ENCODE measurements at places on chromosomes 5 and 9. TPM values are rescaled to one million over a fixed set of nuclear protein-coding genes. Genes with fewer than 3 reads are reported as not detected.

Gene PCDHB2
- total RNA-seq = 0.09 TPM

Gene ARSK
- 8.4 TPM for total RNA-seq

Gene FCN1
- not detected for total RNA-seq

Gene GMCL2
- not detected for total RNA-seq

Gene TAF11L6
- total RNA-seq = not detected

Gene FBN2
- 523 TPM for total RNA-seq
